ENCODE measurements at places on chromosomes 3 and 15.

DNA sequence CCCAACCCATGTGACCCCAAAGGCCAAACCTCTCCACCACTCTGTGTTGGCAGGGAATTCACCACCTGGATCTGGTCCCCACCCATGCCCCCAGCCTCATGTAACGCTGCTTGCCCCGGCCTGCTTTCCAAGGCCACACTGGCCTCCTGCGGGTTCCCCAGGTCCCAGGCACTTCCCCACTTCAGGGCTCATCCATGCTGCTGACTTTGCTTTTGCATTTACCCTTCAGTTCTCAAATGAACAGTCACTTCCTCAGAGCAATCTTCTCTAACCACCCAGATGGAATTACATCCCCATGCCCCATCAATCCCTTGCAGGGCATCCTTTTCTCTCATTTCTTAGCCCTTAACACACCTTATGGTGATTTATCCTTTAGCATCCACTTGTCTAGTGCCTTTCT, 9.2 kb downstream of the DAPK2 start:
- no peak for DNase-seq

- no peak for DNase-seq
These were observed 3.5 kb downstream of the PLOD2 start for GRCh38 chr3:146157325-146158060.

- no peak for DNase-seq
These were observed 183.6 kb downstream of the XXYLT1 start for GRCh38 chr3:195087328-195087727.

GRCh38 chr3:42895580-42895868, 10.4 kb upstream of the ZNF662 start:
- no peak for DNase-seq

DNA sequence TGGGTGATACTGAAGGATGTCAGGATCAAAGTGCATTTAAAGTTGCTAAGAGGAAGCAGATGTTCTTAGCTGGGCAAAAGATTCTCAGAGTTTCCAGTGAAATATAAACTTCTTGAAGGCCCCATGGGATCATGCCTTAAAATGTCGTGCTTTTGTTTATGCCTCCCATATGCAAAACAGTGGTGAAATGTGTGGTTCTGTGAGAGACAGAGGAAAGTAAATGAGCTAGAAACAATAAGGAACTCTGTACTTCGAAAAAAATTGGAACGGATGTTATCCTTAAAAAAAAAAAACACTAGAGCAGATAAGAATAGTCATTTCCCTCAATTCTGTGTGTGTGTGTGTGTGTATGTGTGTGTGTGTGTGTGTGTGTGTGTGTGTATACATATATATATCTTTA, 497.0 kb upstream of the TBL1XR1 start:
- DNase-seq = no peak

- peak; percentile 80 for DNase-seq
These were observed 514 bp downstream of the MBNL1 start for GRCh38 chr3:152269056-152269830.

DNA sequence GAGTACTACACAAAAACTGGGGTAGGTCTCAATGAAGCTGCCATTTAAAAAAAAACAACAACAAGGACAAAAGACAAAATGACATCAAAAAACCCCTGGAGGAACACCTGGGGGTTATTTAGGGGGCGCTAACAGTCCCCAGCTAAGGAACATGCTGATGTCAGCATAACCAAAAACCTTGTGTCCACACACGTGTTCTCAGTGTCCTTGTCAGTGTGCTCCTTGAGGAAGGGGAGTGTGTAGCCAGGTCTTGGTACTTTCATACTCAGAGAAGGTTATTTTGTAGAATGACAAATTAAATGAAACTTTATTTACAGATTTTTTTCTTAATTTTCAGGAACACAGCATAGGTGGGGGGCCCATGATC, 31.2 kb upstream of the CLRN1 start:
- DNase-seq = no peak

- DNase-seq = no peak
These were observed 32.0 kb downstream of the RAB11A start for GRCh38 chr15:65901336-65901735.

- DNase-seq = no peak
These were observed 379.9 kb downstream of the GABRB3 start for GRCh38 chr15:26392956-26393355.

- DNase-seq = no peak
These were observed 22.3 kb upstream of the CNOT10 start for GRCh38 chr3:32662647-32663046.

DNA sequence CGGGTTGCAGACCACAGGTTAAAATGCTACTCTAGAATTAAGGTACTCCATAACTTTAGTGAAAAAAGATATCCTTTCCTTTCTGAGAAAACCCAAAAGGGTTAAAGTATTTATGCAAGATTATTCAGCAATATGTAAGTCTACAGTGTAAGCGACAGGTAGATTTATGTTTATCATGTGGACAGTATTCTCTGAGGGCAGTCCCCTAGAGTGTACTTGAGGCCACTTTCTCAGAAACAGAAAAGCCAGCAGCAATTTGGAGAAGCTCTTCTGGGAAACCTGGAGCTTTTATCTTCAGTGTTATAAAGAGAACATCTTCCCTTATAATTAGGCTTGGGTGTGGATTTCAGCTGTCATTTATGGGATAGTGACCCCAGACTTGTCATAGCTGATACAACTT, 8.9 kb downstream of the ST3GAL6 start:
- no peak for DNase-seq
